ENCODE measurements at places on chromosomes 11 and 22. TPM values are rescaled to one million over a fixed set of nuclear protein-coding genes. Genes with fewer than 3 reads are reported as not detected.
A peak's percentile ranks its signal among the peaks of the same experiment; 100 is the strongest.

- no peak overlapping the region for H3K4me3 ChIP-seq
- DNase-seq, result no peak
- no peaks in the 10 kb centered on the region for H3K27me3 ChIP-seq
- H3K36me3 ChIP-seq, result no peaks in the 10 kb centered on the region
Observed at GRCh38 chr11:123493349-123494063, 63.4 kb downstream of the GRAMD1B start.

- H3K4me3 ChIP-seq, result no peak overlapping the region
- no peaks in the 10 kb centered on the region for H3K4me1 ChIP-seq
- no peak overlapping the region for H3K27ac ChIP-seq
- no peaks in the 10 kb centered on the region for H3K27me3 ChIP-seq
- no peak for DNase-seq
- H3K36me3 ChIP-seq, result no peaks in the 10 kb centered on the region
Observed at GRCh38 chr11:6488821-6489220, 7.5 kb downstream of the TIMM10B start.

- no peaks in the 10 kb centered on the region for H3K27me3 ChIP-seq
- H3K27ac ChIP-seq, result no peak overlapping the region
- H3K4me1 ChIP-seq, result peaks cover 14% of the 10 kb centered on the region
- H3K36me3 ChIP-seq, result no peaks in the 10 kb centered on the region
- no peak overlapping the region for H3K4me3 ChIP-seq
- no peak for DNase-seq
Observed at GRCh38 chr11:86183694-86184093, 60.9 kb upstream of the EED start.

GRCh38 chr11:57778318-57779037 is 16.9 kb downstream of the CTNND1 start:
- no peaks in the 10 kb centered on the region for H3K36me3 ChIP-seq
- H3K4me1 ChIP-seq, result peaks cover 97% of the 10 kb centered on the region
- H3K27ac ChIP-seq, result peak overlapping the region; percentile 93
- H3K4me3 ChIP-seq, result peak overlapping the region; percentile 21

DNA sequence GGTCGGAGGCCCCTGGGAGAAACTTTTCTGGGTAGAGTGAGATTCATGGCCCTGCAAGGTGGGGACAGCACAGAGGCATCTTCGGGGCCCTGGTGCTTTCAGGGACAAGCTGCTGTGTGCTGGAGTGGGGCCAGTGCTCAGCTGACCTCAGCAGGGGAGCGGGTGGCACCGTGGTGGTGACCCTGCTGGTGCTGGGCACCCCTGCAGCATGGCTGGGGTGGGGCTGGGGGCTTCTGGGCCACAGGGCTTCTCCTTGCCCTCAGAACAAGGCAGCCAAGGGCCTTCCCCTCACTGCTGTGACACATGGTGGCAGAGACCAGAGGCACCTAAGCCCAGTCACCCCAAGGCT is 24.9 kb upstream of the GNB1L start:
- peak; percentile 14 for DNase-seq
- H3K4me1 ChIP-seq, result peaks cover 13% of the 10 kb centered on the region
- no peaks in the 10 kb centered on the region for H3K27me3 ChIP-seq
- H3K4me3 ChIP-seq, result no peak overlapping the region
- H3K36me3 ChIP-seq, result peaks cover 8% of the 10 kb centered on the region
- no peak overlapping the region for H3K27ac ChIP-seq

DNA sequence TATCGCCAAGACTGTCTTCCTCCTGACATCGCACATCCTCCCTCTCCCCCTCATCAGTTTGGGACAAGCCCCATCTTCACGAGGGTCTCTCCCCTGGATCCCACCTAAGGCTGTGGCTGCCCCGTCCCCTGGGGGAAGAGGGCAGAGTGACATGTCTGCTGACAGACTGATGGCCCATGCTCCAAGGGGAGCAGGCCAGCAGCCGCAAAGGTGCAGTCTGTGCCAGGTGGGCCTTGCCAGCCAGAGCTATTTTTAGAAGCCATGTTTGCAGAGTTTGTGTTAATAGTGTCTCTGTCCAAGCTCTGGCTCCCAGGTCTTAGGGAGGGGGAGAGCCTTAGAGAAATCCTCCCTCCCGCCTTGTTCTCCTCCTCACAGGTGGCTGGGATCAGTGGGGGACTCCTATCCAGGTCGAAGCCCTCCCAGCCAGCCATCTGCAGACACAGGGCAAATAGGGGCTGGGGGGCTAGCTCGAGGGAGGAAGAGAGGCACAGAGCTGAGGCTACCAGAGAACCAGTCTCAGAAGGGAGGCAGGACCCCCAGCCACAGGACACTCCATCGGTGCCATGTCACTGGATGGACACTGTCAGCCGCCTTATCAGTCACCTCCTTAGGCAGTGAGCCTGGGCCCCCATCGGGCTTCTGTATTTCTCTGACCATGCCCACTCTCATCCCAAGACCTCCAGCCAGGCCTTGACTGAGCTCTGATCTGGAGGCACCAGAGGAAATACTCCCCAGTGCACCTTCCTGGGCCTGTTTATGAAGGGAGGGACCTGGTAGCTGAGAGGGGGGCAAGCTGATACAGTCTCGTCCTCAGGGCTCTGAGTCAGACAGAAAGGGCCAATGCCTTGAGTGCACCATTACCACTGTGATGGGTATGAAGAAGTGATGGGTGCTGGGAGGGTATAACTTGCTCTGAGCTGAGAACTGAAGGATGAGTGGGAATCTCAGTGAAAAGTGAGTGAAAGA is 49.3 kb downstream of the CHRDL2 start:
- DNase-seq, result peak; percentile 54
- no peak overlapping the region for H3K4me3 ChIP-seq
- H3K27ac ChIP-seq, result peak overlapping the region; percentile 42
- no peaks in the 10 kb centered on the region for H3K4me1 ChIP-seq

DNA sequence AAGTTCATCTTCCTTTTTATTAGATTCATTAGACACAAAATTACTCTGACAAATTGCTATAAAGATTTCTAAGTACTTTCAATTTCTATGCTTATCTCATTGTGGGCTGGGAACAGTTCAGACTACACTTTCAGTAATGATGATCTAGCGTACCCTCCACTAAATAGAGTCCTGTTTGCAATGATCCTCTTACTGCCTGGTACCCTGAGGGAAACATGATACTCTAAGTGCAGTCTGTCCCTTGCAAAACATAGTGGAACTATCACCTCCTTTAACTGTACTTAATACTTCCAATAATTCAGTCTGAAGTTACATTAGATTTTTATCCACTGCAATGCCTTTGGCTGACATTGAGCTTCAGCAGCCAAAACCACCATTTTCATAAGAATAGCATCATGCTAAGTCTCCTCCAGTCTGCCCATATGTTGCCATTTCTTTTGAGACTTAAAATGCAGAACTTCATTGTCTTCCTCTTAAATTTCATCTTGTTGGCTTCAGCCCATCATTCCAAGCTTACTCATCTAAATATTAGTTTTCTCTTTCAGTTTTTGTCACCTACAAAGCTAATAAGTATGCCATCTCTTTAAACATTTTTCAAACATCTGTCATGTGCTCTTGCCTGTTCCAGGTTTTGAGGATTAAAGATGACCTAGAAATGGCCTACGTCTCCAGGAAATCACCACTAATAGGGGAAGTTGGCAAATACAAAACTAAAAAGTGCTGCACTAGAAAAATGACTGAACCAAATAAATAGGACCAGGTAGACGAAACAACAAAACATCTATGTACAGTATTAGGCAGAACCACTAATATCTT is 55.5 kb downstream of the PAK1 start:
- H3K27me3 ChIP-seq, result no peaks in the 10 kb centered on the region
- no peaks in the 10 kb centered on the region for H3K4me1 ChIP-seq
- peak overlapping the region; percentile 12 for H3K27ac ChIP-seq
- H3K36me3 ChIP-seq, result no peaks in the 10 kb centered on the region
- no peak overlapping the region for H3K4me3 ChIP-seq

DNA sequence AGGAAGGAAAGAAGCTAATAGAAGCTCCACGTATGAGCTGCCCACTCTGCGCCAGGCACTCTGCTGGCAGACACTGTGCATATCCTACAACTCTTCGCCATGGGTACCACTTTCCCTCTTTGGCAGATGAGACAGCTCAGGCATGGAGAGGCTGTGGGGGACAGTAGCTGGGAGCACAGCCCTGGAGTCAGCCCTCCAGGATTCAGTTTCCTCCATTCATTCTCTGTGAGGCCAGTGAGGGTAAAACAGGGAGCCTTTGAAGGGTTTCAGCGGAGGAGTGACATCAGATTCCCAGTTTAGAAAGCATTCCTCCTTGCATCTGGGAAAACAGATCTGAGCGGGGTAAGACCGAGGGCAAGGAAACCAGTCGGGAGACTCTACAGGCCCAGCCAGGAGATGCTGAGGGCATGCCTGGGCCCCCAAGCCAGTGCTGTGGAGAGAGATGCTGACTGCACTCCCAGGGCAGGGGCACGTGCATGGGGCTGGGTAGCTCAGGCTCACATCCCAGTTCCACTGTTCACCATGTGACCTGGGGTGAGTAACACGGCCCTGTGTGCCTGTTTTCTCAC is 58.3 kb upstream of the EMID1 start:
- H3K4me1 ChIP-seq, result no peaks in the 10 kb centered on the region
- no peak overlapping the region for H3K27ac ChIP-seq
- H3K36me3 ChIP-seq, result peaks cover 8% of the 10 kb centered on the region
- no peak for DNase-seq
- no peaks in the 10 kb centered on the region for H3K27me3 ChIP-seq

- H3K27ac ChIP-seq, result no peak overlapping the region
- DNase-seq, result peak; percentile 8
- H3K4me1 ChIP-seq, result no peaks in the 10 kb centered on the region
- H3K4me3 ChIP-seq, result no peak overlapping the region
Observed at GRCh38 chr11:133898031-133898769, 52.9 kb upstream of the SPATA19 start.

GRCh38 chr11:130223291-130223971 is 63.8 kb downstream of the ST14 start:
- no peak for DNase-seq
- no peaks in the 10 kb centered on the region for H3K36me3 ChIP-seq
- H3K4me3 ChIP-seq, result no peak overlapping the region

DNA sequence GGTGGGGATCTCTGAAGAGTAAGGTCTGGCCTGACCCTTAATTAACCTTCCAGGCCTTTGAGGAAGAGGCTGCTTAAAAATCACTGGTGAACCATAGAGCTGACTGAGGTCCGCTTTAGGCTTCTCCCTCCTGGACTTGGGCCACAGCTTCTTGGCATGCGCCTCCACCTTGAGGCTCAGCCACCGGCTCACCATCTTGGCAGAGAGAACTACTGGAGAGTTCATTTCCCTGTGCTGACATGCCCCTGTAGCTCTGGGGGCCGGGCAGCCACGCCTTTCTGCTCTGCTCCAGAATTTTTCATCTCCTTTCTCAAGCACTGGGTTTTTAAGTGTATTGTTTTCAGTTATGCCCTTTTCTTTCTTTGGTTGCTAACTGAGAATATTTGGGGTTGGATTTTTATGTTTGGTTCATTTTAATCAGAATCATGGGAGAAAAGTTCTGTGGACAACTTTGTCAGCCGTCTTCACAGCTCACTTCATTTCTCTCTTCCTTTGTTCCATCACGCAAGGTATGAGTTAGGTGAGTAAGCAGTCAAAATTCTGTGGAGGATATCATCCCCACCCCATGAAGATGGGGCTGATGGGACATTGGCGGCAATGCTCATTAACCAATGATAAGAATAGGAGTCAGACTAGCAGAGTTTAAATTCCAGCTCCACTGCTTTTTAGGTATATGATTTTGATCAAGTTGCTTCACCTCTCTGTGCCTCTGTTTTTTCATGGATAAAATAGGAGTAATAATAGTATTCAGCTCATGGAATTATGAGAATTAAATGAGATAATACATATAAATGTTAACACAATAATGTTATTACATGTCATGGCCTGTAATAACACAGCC is 103.9 kb downstream of the DBX1 start:
- peaks cover 38% of the 10 kb centered on the region for H3K4me1 ChIP-seq
- peak overlapping the region; percentile 62 for H3K27ac ChIP-seq
- H3K4me3 ChIP-seq, result no peak overlapping the region
- peaks cover 74% of the 10 kb centered on the region for H3K36me3 ChIP-seq
- no peak for DNase-seq

GRCh38 chr22:21642584-21643448 is 714 bp downstream of the SDF2L1 start:
- H3K27ac ChIP-seq, result peak overlapping the region; percentile 60
- no peaks in the 10 kb centered on the region for H3K27me3 ChIP-seq
- no peak for DNase-seq
- H3K4me1 ChIP-seq, result peaks cover 5% of the 10 kb centered on the region

DNA sequence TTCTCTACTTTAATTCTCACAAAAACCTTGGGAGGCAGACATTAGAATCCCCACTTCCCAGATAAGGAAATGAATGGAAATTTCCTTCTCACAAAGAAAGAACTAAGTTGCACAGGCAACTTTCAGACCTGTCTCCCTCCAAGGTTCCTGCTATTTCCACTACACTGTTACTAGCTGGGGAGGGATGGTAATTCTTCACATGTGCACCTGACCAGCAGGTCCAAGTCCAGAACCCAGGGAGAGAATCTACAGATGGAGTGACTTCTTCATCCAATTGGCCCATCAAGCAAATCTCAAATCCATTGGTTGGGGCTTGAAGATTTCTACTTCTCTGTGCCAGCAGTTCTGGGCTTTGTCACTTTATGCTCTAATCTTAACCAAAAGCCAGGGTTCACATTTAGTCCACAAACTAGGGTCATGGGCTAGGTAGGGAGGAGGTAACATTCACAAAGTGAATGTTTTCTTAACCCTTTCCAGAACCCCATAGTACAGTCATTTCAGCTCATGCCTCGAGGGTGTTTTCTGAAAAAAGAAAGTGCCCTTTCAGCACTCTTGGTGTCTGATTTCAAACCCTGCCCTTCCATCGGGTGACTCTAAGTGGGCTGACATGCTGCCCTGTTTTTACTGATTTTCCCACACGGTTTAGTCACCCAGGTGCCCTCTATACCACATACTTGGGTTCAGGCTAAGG is 2.7 kb downstream of the POU2AF1 start:
- no peaks in the 10 kb centered on the region for H3K27me3 ChIP-seq
- DNase-seq, result no peak
- H3K36me3 ChIP-seq, result no peaks in the 10 kb centered on the region
- no peak overlapping the region for H3K27ac ChIP-seq

DNA sequence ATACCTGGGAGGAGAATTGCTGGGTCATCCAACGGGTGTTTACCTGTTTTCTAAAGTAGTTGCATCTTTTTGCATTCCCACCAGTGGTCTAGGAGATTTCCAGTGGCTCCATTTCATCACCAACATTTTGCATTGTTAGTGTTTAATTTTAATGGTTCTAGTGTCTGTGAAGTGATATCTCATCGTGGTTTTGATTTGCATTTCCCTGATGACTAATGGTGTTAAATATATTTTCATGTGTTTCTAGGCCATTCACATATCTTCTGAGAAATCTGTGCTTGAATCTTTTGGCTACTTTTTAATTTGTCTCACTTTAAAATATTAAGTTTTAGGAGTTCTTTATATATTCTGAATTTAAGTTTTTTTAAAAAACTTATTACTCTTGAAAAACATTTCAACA is 439.6 kb downstream of the TMEM135 start:
- H3K4me1 ChIP-seq, result no peaks in the 10 kb centered on the region
- H3K27me3 ChIP-seq, result no peaks in the 10 kb centered on the region
- H3K36me3 ChIP-seq, result no peaks in the 10 kb centered on the region

The OMP gene
- total RNA-seq, result not detected

The KDM4E gene
- total RNA-seq, result not detected

The RPL27A gene
- total RNA-seq, result 348 TPM

The UBQLNL gene
- total RNA-seq, result not detected
